ENCODE measurements at places on chromosomes 7 and 10.

- no peak for DNase-seq
Measured at GRCh38 chr10:71945819-71946474, 18.2 kb upstream of the CHST3 start.

- DNase-seq, result peak; percentile 77
Measured at GRCh38 chr7:38232502-38233366, 40.7 kb downstream of the TARP start.

DNA sequence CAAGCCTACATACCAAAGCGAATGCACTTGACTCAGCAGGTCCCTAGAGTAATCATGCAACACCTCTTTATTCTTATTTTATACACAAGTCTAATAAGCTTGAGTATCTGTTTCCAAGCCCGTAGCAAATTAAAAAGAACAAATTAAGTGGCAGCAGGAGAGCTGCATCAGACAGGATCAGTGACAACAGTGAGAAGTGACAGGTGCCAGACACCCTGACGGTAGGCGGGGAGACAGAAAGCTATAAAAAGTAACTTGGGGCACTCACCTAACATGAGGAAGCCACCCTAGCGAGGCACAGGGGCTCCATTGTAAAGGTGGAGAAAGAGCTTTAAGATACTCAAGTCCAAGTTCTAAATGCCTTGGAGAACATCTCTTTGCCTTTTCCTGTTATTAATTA is 174.2 kb downstream of the PLXNA4 start:
- DNase-seq, result no peak

DNA sequence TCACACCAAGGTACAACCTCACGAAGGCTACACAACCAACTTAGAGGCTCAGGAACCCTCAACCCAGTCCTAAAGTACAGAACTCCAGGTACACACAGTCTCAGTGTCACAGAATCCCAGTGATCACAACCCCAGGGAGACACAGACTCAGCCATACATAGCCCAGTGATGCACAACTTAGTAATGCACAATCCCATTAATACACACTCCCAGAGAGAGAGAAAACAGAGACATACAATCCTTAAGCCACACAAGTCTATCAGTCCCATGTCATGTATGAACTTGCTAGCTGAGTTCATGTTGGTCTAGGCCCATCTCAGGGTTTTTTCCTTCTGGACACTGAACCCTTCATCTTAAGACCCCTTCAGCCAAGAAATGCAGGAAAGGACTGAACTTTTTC is 4.6 kb downstream of the KCNIP2 start:
- DNase-seq, result no peak

DNA sequence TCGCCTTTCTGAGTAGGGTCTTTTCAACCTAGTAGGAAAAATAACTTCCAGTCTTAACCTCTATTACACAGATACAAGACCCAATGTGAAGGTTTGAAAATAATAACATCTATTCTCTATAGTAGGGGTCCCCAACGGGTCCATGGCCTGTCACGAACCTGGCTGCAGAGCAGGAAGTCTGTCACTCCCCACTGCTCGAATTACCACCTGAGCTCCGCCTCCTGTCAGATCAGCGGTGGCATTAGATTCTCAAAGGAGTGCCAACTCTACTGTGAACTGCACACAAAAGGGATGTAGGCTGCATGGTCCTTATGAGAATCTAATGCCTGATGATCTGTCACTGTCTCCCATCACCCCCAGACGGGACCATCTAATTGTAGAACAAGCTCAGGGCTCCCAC is 7.4 kb downstream of the YWHAG start:
- no peak for DNase-seq

Data from stimulated activated naive CD8-positive, alpha-beta T cell treated with anti-CD3 and anti-CD28 coated beads, Interleukin-15, Interleukin-2, amounts not matched to agents 100 U/mL and 50 U/mL, for 24 hours (primary cell).